ENCODE measurements at places on chromosomes 5 and 9.

DNA sequence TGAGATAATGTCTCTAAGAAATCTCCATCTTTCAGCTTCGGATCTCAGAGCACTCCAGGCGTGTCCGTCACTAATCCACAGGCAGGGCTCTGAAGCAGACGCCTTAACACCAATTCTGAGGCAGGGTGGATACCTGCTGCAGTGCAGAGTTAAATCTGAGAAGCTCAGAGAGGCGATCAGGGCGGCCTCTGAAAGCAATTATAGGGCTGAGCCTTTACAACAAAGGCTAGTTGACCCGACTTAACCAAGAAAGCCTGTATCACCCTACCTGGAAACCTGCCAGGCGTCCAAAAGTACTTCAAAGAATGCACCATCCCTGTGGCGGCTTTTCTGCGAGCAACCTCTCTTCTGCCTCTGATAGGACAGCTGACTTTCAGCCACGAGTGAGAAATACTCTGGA is 134.8 kb upstream of the MSX2 start:
- DNase-seq = peak; percentile 11

DNA sequence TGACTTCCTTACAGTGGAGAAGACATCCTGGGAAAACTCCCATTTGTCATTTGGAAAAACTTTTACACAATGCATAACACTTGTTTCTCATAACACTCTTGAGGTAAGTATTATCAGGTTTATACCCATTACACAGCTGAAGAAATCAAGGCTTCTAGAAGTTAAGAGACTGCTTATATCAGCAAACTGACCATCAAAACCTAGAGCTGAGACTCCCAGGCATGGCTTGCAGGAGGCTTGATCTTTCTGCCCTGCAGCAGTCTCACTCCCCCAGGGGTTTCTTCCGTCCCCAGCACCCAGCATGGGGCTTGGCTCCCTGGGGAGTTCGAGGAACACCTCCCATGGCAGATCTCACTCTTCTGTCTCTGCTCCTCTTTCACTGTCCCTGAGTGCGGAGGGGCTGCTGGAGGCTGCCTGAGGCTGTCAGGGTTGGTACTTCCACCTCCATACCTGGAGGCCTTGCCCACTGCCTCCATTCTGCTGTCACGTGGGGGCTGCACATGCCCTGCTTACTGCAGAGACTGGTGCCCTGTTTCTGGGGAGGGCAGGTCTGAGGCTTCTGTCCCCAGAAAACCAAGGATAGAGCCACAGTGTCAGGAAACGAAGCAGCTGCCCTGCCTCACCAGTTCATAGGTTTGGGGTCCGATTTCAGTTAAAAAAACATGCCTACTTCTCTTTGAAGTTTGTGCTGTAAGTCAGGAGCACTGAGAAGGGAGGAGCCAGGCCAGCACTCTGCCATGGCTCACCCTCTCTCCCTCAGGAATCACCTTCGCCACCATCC is 202.5 kb downstream of the PAX5 start:
- no peak for DNase-seq

DNA sequence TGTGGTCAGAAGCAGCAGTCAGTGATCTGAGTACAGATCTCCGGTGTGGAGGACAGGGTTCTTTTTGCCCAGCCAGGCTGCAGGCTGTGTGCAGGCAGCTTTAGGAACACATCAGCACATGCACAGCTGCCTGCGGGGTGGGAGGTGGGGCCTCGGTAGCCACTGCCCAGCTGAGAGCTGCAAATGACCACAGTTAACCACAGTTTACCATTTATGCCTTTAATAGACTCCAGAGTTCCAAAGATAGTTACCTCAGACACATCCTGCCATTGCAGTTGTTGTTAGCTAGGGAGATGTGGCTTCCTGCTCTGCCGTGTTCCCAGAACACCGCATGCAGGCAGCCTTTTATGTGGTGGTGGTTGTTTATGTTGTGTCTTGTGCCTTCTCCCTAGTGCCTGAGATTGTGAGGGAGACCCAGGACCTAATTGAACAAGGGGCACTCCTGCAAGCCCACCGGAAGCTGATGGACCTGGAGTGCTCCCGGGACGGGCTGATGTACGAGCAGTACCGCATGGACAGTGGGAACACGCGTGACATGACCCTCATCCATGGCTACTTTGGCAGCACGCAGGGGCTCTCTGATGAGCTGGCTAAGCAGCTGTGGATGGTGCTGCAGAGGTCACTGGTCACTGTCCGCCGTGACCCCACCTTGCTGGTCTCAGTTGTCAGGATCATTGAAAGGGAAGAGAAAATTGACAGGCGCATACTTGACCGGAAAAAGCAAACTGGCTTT is 10.2 kb downstream of the EXOC3 start:
- no peak for DNase-seq

DNA sequence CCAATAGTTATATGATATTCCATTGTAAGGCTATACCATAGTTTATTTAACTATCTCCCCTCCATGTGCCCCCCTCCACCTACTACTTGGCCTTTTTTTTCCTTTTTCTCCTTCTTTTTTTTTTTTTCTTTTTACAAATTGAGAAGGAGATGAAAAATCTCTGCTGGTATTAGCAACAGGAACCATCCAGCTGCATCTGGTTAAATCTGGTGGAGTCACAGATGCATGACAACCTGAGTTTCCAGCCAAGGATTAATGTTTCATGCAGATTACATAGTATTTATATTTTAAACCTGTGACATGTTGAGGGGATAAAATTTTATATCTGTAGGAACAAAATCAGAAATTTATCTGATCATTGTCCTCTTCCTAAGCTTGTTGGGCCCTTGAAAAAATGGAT is 128.5 kb upstream of the IQGAP2 start:
- no peak for DNase-seq

- DNase-seq = no peak
Observed at GRCh38 chr5:113900816-113901215, 387.3 kb downstream of the YTHDC2 start.

DNA sequence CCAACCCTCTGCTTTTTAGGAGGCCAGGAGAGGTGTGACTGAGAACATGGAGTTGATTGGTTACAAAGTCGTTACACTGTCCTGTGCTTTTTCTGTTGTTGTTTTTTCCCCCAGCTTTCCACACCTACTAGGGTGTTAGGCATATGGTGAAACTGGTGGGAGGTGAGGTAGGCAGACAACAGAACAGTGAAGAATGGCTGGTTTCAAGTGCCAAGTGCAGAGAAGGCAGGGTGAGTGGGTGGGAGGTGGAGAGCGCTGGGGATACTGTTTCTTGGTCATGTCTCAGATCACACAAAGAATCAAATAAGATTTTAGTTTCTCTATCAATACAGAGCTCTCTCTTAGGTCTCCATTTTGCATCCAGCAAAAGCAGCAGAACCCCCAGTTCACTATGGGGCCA is 2.2 kb upstream of the SPTAN1 start:
- no peak for DNase-seq

GRCh38 chr9:2745560-2746380 is 28.5 kb downstream of the KCNV2 start:
- DNase-seq = peak; percentile 9

GRCh38 chr5:141697586-141697985 is 15.6 kb upstream of the ARAP3 start:
- DNase-seq = no peak

GRCh38 chr5:179696603-179697002 is 2.2 kb upstream of the CANX start:
- peak; percentile 61 for DNase-seq

DNA sequence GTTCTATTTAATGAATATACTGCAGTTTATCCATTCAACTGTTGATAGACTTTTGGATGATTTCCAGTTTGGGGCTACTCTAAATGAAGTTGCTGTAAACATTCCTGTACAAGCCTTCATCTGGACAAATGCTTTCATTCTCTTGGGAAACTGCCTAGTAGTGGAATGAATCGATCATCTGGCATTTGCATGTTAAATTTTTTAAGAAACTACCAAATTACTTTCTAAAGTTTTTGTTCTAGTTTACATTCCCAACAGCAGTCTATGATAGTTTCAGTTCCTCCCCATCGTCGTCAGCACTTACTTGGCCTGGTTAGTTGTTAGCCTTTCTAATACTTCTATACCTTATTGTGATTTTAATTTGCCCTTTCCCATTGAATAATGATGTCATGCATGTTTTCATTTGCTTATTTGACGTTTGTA is 306.3 kb downstream of the FER start:
- DNase-seq = no peak

DNA sequence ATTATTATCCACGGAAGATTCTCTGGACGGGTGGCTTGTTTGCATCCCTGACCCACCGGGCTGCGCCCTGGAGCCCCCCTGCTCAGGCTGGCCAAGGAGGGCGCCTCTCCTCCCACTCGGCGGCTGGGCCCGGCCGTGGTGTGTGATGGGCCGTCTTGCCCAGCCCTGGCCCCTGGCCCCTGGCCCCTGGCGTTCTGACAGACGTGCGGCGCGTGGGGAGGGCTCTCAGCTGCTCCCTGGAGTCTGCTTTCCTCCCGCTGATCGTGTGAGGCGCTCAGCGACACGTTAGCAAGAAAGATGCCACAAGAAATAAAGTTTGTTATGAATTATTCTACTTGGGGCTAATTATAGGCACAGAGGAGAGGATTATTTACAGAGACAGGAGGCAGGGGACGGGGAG is 33.3 kb downstream of the UNC5A start:
- no peak for DNase-seq

GRCh38 chr5:131812371-131813160 is 15.7 kb upstream of the FNIP1 start:
- no peak for DNase-seq

DNA sequence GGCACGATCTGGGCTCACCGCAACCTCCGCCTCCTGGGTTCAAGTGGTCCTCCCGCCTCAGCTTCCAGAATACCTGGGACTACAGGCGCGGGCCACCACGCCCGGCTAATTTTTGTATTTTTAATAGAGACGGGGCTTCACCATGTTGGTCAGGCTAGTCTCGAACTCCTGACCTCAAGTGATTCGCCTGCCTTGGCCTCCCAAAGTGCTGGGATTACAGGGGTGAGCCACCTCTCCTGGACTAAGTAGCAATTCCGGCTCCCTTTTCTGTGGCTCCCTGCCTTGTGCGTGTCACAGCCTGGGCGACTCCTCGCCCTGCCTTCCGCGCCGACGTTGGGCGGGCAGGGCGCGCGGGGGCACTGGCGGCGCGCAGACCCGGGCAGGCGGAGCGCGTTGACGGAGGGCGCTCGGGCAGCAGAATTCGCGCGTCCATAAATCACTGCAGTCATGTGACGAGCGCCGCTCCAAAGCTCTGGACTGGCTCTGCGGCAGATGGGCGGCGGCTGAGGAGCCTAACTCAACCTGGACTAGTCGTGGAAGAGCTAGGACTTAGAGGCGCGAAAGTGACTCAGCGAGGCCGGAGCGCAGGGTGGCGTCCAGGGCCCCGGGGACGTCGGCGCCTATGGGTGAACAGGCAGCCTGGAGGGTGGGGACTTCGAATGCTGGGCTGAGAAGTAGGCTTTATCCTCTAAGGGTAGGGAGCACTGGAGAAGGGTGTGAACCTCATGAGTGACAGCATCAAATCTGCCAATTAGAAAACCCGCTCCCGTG is 1.4 kb upstream of the CIZ1 start:
- DNase-seq = peak; percentile 90

DNA sequence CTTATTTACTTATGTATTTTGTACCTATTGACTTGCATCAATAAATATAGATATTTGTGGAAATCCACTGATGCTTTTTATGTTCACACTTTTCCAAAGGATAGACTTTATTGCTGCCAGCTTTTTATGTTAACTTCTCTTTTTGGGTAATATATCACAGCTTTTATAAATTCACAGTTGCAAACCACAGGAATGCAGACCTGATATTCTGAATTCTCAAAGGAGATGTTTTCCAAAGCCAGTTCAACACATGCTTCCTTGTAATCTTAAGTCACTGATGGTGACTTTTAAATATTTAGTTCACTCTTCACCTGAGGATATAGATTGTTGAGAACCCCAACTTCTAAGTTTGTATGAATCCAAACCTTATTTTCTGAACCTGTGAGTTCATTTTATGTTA is 223.4 kb upstream of the PRR16 start:
- DNase-seq = peak; percentile 24

- DNase-seq = peak; percentile 69
Observed at GRCh38 chr5:119063579-119064379, 7.1 kb upstream of the DMXL1 start.

- peak; percentile 87 for DNase-seq
Observed at GRCh38 chr9:99820685-99821395, 845 bp upstream of the NR4A3 start.

GRCh38 chr5:142450419-142450818 is 125.6 kb upstream of the SPRY4 start:
- DNase-seq = no peak

DNA sequence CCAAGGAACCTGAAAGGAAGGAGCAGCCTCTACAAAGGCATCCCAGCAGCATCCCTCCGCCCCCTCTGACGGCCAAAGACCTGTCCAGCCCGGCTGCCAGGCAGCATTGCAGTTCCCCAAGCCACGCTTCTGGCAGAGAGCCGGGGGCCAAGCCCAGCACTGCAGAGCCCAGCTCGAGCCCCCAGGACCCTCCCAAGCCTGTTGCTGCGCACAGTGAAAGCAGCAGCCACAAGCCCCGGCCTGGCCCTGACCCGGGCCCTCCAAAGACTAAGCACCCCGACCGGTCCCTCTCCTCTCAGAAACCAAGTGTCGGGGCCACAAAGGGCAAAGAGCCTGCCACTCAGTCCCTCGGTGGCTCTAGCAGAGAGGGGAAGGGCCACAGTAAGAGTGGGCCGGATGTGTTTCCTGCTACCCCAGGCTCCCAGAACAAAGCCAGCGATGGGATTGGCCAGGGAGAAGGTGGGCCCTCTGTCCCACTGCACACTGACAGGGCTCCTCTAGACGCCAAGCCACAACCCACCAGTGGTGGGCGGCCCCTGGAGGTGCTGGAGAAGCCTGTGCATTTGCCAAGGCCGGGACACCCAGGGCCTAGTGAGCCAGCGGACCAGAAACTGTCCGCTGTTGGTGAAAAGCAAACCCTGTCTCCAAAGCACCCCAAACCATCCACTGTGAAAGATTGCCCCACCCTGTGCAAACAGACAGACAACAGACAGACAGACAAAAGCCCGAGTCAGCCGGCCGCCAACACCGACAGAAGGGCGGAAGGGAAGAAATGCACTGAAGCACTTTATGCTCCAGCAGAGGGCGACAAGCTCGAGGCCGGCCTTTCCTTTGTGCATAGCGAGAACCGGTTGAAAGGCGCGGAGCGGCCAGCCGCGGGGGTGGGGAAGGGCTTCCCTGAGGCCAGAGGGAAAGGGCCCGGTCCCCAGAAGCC is 30.8 kb downstream of the CD180 start:
- peak; percentile 88 for DNase-seq

DNA sequence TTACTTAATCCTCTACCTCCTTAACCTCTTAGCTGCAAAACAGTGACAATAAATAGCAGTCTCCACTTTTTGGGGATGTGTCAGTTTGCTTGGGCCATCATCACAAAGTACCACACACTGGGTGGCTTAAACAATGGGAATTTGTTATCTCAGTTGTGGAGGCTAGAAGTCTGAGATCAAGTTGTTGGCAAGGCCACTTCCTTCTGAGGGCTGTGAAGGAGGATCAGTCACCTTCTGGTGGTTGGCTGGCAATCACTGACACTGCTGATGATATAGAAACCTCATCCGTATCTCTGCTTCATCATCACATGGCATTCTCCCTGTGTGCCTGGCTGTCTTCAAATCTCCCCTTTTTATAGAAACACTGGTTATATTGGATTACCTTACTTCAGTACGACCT is 187.1 kb upstream of the TBC1D2 start:
- DNase-seq = no peak
